CD8-positive, alpha-beta T cell (primary cell): ENCODE measurements at places on chromosomes 2 and 18.

DNA sequence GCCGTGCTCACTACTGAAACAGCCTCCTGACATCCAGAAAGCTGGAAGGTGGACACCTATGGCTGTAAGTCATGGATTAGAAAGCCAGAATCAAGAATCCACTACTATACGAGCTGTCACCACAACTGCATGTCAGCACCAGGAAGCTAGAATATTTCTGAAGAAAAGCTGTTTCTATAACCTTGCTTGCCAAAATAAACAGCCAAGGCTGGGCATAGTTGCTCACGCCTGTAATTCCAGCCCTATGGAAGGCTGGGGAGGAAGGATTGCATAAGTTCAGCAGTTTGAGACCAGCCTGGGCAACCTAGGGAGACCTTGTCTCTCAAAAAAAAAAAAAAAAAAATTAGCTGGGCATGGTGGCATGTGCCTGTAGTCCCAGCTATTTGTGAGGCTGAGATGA, 96.3 kb upstream of the GAREM1 start:
- DNase-seq = no peak

- DNase-seq = no peak
These were observed 81.4 kb downstream of the BCL11A start for GRCh38 chr2:60472041-60472440.

GRCh38 chr2:81981585-81981984, 1677.0 kb upstream of the LRRTM1 start:
- DNase-seq = no peak

GRCh38 chr2:38152035-38152434, 76.1 kb upstream of the CYP1B1 start:
- no peak for DNase-seq

DNA sequence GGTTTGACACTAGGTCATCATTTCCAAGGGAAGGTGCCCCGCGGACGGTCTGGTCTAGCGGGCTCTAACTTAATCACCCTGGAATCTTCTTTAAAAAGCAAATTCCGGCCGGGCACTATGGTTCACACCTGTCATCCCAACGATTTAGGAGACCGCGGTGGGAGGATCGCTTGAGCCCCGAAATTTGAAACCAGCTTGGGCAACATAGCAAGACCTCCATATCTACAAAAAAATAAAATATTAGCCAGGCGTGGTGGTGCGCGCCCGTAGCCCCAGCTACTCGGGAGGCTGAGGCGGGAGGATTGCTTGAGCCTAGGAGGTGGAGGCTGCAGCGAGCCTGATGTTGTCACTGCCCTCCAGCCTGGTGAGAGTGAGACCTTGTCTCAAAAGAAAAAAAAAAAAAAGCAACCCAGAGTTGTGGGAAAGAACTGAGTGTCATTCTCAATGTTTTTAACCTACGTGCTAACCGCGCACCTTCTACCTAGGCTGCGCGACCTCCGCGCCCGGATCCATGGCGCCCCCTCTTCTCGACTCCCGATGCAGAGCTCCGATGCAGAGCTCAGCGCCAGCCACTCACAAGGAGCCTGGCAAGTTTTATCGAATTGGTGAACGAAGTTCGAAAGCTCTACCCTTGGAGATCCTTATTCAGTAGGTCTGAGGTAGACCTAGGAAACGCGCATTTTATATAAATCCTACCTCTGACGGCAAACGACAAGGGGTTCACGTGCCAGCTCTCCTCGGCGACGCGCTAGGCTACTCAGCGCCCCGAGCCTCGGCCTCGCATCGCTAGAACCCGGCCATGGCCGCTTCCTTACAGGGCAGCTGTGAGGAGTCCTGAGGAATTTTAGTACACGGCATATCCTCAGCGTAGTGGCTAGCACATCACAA, 888 bp upstream of the TWSG1 start:
- peak; percentile 71 for DNase-seq

GRCh38 chr2:135279209-135279608, 227.1 kb downstream of the RAB3GAP1 start:
- DNase-seq = no peak

DNA sequence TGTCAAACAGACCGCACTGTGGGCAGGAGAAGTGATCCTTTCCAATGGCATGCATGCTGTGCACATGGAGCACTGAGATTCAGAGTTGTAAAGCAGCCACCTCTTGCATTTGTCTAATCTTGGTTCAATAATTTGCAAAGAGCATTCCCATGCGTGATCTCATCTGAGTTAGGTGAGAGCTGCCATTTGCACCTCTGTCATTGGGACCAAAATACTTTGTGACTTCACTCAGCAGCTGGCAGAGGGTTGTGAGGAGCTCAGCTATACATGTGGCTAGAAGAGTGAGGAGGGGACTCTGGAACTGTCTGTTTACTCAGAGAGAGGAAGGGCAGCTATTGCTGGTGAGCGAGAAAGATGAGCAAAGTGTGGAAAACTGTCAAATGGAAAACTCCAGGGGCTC, 265.1 kb upstream of the TNP1 start:
- no peak for DNase-seq
